ENCODE measurements at places on chromosomes 2 and 18.
A peak's percentile ranks its signal among the peaks of the same experiment; 100 is the strongest.

- peak; percentile 56 for DNase-seq
Measured at GRCh38 chr18:6543330-6543908, 128.7 kb upstream of the L3MBTL4 start.

- peak; percentile 98 for DNase-seq
Measured at GRCh38 chr2:237695201-237695780, 67.9 kb downstream of the LRRFIP1 start.

DNA sequence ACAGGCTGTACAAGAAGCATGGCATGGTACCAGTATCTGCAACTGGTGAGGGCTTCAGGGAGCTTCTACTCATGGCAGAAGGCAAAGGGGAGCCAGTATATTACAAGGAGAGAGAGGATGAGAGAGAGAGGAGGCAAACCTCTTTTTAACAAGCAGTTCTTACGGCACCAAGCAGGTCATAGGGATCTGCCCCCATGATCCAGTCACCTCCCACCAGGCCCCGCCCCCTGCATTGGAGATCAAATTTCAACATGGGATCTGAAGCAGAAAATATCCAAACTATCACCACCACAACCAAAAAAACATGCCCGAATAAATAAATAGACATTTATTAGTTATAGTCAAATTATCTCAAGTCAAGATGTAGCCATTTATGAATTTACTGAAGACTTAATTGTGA, 14.5 kb upstream of the SLC35F5 start:
- no peak for DNase-seq

GRCh38 chr2:242029422-242030225, 160.1 kb downstream of the RTP5 start:
- DNase-seq = no peak

GRCh38 chr2:153601812-153602211, 123.2 kb upstream of the RPRM start:
- DNase-seq = no peak

GRCh38 chr2:176612736-176613135, 343.5 kb downstream of the MTX2 start:
- no peak for DNase-seq

GRCh38 chr2:204321910-204322751, 223.1 kb upstream of the PARD3B start:
- peak; percentile 34 for DNase-seq

DNA sequence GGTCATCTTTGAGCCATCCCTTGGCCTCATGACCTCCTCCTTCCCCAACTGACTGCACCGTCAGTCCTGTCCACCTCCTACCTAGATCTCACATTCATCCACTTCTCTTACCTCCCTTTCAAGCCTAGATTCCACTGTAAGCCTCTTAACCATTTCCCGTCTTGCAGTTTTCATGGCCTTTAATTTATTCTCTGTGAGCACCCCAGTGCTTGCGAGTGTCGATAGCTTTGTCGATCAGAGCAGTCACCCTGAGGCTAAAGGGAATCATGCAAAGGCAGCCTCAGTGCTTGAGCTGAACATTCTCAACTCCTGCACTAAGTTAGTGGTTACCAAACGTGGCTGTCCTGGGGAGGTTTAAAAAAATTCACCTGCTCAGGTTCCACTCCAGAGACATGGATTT, 14.7 kb downstream of the ARHGAP25 start:
- no peak for DNase-seq

DNA sequence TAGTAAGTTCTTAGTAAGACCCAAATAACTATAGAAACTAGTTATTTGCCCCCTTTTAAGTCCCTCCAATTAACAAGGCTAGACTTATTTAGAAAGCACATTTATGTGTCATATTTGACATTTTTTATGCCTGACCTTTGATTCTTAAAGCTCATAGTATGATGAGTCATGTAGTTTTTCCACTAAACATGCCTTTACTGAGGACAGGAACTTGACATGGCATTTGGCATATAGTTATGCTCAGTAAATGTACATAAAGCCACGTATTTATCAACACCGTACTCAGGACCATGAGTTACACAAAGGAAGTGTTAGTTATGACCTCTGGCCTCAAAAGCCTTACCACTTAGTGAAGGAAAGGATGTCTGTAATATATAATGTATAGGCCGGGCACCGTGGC, 78.9 kb downstream of the GNAL start:
- no peak for DNase-seq

- DNase-seq = peak; percentile 54
Measured at GRCh38 chr18:63881851-63882250, 5.7 kb upstream of the SERPINB2 start.

DNA sequence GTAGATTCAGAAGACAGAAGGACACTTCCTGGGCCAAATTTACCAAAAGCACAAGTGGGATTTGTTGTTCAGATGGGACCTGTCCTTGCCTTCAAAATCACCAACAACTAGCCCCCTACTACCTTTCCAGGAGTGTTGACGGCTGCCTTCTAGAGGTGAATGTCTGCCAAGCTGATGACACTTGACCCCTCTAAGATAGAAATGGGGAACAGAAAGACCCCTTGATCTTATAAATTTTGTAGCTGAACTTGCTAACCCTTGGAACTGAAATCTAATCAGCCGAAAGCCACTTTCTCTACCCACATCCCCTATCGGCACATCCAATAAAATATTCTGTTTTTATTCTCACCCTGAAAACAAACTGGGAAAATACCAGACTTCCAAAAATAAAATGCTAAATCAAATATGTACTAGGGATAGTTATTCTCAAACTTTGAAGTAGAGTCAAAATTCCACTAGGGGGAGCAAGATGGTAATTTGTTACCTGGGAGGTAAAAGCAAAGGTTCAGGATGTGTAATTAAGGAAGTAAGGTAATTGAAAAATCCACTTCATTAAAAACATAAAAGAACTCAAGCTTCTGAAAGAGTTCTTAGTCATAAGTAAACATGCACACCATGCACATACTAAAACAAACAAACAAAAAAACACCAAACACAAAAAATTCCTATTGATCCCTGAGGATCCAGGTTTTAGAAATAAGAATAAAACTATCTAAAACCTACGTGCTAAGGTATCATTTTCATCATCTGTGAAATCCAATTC, 119.2 kb downstream of the ANKRD44 start:
- DNase-seq = peak; percentile 54

DNA sequence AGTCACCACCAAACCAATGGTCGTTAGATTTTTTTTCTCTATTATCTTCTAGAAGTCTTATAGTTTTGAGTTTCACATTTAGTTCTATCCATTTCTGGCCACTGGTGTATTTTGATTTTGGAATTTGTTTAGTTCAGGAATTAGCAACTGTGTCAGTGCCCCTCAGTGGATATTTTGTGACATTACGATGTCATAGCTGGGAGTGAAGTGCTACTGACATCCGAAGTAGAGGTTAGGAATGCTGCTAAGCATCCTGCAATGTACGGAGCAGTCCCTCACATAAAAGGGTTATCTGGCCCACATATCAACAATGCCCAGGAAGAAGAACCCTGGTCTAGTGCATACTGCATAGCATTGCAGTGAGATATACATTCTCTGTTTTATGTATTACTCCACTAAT, 157.4 kb upstream of the RGPD4 start:
- DNase-seq = peak; percentile 27

DNA sequence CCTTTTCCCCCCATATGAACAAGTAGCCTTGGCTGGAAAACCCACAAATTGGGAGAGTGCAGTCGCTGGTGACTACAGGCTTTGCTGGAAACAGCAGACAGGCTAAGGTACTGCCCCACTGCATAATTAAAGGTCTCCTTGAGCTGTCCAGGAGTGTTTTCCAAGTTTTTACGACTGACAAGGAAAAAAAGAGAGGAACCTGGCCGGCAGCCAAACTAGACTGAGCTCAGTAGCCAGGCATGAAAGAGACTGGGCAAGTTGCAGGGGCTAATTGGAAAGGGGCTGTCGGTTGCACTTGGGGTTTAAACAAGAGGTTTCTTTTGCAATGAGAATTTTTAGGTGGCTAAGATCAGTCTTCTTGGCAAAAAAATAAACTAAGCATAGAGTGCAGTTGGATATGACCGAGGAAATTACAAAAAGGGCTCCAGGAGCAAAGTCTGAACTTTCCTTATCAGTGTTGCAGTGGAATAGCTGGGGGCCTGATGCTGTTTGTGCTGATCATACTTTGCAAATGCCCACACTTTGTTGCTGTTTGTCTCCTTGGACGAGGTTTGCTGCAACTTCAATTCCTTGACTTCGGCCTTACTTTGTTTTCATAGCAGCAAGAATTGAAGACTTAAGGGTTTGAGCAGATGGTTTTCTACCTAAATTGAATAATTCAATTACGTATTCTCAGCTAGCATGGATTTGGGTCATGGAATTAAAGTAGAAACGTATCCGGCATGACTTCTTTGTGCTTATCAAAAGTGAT, 2.1 kb downstream of the GULP1 start:
- peak; percentile 79 for DNase-seq

DNA sequence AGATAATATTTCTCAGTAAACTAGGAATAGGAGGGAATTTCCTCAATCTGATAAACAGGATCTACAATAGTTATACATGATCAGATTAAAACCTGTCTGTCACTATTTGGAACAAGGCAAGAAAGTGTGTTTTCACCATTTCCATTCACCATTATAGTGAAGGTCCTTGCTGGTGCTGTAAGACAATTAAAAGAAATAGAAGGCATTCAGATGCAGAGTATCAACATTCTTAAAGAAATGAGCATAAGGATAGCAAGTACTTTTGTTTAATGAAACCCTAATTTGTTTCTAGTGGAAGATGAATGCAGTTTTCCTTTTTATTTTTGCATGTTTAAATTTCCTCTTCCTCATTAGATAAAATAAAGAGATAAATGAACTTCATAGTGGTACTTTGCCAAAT, 693.7 kb downstream of the PLCL1 start:
- DNase-seq = no peak

DNA sequence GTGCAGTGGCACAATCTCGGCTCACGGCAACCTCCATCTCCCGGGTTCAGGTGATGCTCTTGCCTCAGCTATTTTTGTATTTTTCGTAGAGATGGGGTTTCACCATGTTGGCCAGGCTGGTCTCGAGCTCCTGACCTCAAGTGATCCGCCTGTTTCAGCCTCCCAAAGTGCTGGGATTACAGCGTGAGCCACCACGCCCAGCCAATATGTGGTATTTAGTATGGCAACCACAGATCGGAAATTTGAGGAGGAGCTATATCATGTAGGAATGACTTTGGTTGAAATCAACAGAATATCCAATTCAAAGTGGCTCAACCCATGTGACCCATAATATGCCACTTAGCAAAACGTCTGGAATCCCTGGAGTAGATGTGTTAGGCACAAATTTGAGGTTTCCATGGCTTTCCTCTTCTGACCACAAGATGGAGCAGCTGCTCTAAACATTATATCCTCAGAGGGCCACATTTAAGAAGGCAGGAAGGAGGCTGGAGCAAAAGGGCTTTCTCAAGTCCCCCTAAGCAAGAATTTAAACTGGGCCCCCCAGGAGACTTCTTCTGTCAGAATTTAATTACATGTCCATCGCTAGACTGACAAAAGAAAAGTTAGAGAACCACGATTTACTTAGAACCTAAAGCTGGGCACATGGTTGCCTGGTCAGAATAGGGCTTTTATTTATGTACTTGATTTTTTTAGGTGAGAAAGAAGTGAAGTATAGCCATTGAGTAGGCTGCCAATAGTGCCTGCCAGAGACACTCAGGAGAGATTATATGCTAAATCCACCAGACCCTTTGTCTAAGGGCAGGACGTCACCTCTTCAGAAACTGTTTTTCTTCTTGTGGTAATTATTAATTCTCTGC, 49.6 kb upstream of the ITSN2 start:
- DNase-seq = peak; percentile 73

- no peak for DNase-seq
Measured at GRCh38 chr2:172173174-172173706, 70.5 kb upstream of the DLX2 start.

- peak; percentile 49 for DNase-seq
Measured at GRCh38 chr2:182186132-182186735, 200.6 kb downstream of the PPP1R1C start.

DNA sequence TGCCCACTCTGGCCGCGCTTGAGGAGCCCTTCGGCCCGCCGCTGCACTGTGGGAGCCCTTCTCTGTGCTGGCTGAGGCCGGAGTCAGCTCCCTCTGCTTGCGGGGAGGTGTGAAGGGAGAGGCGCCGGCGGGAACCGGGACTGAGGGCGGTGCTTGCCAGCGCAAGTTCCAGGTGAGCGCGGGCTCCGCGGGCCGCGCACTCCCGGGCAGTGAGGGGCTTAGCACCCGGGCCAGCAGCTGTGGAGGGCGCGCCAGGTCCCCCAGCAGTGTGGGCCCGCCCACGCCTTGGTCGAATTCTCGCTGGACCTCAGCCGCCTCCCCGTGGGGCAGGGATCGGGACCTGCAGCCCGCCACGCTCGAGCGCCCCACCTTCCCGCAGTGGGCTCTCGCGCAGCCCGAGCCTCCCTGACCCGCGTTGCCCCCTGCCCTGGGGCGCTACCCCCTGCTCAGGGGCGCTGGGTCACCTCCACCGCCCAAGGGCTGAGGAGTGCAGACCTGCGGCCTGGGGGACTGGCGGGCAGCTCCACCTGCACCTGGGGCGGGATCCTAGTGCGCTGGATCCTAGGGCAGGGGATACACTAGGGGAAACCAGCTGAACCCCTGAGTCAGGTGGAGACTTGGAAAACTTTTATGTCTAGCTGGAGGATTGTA, 97.3 kb downstream of the CD8B2 start:
- no peak for DNase-seq

- no peak for DNase-seq
Measured at GRCh38 chr2:210687786-210688470, 131.5 kb downstream of the CPS1 start.

- DNase-seq = no peak
Measured at GRCh38 chr2:48694149-48694548, 61.4 kb downstream of the LHCGR start.

GRCh38 chr18:5369513-5369912, 74.0 kb upstream of the ZBTB14 start:
- no peak for DNase-seq

GRCh38 chr2:144004742-144005141, 515.2 kb downstream of the ZEB2 start:
- no peak for DNase-seq

DNA sequence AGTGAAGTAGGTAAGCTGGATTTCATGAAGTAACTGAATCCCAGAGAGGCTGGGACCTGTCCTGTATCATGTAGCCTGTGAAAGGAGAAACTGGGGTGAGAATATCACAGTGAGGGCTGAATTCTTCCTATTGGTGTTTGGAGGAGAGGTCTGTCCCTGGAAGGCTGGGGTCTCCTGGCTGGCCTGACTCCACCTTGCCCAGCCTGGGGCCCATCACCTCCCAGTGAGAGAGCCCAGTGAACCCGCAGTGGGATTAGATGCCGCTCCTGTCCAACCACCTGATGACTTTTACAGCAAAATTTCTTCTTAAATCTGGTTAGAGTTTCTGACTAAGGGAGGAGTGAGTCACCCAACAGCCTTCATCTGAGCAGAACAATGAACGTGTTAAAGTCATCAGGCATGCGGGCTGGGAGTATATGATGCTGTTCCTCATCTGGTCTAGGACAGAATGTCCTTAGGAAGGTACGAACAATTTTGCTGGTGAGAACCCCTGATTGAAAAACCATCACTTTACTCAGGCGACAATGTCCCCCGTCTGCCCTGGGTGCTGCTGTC, 152.9 kb downstream of the LPIN1 start:
- DNase-seq = peak; percentile 88

GRCh38 chr2:176106581-176107539, at the start of gene HOXD11:
Gene HOXD11 (plus strand): TSS chr2:176107280. CDS start chr2:176107356, 76 bp downstream.
- DNase-seq = peak; percentile 72
